ENCODE measurements at places on chromosomes 7 and 10.

DNA sequence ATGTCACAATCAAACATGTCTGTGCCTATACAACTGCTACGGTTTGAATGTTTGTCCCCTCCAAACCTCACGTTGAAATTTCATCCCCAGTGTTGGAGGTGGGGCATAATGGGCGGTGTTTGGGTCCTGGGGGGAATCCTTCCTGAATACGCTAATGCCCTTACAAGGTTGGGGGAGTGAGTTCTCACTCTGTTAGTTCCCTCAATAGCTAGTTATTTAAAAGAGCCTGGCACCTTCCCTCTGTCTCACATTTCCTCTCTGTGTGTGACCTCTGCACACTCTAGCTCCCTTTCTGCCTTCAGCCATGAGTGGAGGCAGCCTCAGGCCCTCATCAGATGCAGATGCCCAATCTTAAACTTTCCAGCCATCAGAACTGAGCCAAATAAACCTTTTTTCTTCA, 129.5 kb downstream of the GRM8 start:
- DNase-seq, result no peak

GRCh38 chr7:131929632-131930031, 373.2 kb upstream of the PODXL start:
- no peak for DNase-seq

DNA sequence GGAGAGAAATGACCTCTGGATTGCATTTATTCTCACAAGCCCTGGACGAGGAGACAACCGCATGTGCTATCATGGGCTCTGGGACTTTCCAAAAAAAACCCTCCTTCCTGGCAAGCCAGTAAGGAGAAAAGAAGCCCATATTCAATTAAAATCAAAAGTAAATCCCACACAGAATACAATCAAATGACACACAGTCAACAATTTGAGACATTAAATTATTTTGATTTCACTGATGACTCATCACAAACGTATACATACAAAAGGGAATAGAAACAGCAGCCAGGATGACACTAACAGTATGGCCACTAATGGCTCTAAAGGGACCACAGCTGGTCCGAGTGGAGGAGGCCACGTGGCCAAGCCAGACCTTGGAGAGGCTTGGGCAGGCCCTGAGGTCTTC, 24.9 kb downstream of the LRRC20 start:
- DNase-seq, result no peak

- DNase-seq, result no peak
Observed at GRCh38 chr10:45274364-45274763, 41.0 kb downstream of the OR13A1 start.

DNA sequence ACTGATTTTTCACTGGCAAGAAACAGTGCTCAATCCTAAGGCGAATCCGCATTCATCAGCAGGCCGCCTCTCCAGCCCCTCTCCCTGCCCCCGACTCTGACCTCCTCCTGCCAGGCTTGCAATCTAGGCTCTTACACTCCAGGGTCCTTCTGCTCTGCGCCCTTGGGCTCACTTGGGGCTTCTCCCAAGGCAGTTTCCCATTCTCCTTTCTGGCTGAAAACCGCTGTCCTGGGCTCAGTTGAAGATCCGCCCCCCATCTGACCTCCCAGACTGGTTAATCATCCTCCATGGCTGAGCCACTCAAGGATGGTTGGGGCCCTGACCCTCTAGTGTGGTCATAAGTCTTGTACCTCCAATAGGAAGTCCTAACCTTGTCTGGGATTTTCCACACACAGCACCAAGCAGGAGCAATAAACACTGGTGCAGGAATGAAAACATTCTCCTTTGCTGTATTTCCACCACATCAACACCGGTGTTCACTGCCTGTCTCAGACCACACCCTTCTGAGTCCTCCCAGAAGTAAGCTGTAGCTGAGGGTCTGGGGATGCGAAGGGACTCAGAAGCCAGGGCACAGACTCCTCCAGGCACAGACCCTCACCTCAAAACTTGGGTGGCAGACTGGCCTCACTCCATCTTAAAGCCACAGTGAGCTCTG, 42.4 kb downstream of the TNS3 start:
- DNase-seq, result no peak

DNA sequence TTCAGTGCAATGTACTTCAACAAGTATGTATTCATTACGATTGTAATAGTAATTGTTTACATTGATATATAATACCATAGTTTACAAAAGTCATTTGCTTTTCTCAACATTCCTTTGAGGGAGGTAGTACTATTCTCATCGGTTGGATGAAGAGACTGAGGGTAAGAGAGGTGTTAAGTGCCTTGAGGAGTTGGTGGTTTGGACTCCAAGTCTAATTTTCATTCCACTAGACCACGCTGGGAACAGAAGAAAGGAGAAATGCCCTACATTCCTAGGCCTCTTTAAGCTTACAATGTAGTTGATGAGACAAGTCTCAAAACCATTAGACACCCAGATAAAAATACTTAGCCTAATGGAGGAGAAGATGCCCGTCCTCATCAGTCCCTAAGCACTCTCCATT, 28.6 kb downstream of the CDK1 start:
- no peak for DNase-seq

DNA sequence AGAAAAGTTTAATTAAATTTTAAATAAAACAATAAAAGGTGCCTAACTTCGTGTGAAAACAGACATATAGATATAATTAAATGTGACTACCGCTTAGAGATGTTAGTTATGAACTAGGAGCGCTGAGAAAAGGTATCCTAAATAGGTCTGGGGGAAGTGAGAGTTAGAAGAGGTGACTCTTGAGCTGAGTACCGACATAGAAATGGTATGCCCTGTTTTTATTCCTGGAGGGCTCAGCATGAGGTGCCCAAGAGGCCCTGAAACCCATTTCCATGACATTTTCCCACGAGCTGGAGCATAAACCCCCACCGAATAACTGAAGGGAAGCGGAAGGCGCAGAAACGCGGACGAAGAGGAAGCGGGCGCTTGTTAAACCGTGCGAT, 433 bp upstream of the STARD3NL start:
- DNase-seq, result no peak

DNA sequence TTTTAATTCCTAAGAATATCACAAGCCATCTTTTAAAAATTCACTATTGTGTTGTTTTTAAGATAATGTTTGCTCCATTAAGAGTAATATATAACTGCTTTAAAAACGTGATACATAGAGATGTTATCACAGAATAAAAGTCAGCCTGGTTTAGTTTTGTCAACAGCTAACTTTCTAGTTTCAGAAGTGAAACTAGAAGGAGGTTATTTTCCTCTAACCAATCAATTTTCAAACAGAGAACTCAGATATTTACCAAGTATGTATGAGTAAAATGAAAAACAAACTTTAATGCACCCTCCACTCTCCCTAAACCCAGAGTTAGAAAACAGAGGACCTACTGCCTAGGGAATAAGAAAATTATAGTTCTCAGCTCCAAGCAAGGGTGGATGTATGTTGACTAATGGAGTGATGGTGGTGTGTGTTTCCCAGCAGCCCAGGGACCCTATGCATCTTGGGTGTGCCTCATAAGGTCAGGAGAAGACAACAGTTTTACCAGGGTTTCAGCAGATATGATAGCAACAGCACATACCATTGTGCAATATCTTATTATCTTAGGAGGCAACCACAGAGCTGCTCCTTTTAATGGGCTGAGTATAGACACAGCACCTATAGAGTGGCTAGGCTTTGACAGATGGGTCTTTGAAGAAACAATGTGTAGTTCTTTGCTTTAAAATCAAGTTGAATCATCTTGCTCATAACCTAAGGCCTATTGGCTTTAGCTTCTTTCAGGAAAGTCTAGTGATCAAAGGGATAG, 58.4 kb downstream of the PTPRZ1 start:
- no peak for DNase-seq
